ENCODE measurements at places on chromosomes 2 and 18.

- DNase-seq = no peak
Observed at GRCh38 chr18:25422230-25422629, 70.3 kb upstream of the ZNF521 start.

DNA sequence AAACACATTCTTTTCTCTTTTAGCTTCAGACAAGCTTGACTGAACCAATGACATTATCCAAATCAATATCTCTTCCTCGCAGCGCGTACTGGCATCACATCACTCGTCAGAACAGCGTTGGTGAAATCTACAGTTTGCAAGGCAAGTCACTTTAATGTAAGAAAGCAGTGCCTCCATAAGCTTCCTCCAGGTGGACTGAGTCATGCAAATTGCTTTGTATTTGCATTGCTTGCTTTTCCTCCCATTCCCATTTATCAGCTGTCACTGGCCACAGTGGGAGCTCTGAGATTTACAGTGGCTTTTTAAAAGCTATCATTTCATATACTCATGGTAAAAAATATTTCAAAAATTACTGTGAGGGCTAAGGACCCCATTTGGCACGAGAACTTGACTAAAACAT lies 189.9 kb downstream of the CD226 start:
- DNase-seq = no peak

- no peak for DNase-seq
Observed at GRCh38 chr2:192634557-192634956, 439.8 kb upstream of the TMEFF2 start.

DNA sequence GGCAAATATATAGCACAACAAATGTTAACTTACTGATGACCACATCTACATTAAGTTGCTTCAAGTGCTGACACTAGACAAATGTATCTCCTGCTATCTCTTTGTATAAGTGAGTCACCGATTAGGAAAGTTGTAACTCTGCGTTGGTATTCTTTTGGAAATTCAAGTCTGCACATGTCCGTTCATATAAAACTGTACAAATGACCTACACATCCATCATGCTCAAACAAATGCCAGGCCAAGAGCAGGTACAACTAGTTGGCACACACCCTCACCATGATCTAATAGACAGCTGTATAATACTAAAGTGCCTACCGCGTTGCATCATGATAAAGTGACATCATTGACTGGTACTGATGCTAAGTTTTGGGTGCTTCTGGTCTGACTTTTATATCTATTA lies 141.1 kb downstream of the RBMS1 start:
- peak; percentile 84 for DNase-seq

All from RWPE2 (cell line).